ENCODE measurements at places on chromosomes 1 and 21.

DNA sequence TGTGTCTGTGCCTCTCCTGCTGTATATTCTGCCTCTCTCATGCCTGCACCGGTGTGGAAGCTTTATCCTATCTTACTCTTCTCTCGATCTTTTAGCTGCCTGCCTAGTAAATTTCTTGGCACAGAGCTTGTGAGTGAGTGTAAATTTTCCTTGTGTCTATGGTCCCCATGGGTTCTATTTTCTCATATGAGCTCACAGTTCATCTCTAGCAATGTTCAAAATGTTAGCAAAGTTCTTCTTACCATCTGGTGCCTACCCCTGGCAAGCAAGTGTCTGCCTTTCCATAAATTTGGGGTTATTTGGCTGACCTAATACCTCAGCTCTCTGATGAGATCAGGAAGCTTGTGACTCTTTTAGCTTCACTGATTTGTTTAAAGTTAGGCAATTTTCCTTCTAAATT lies 572.1 kb upstream of the BRINP3 start:
- DNase-seq = no peak

- peak; percentile 43 for DNase-seq
These were observed 391.6 kb upstream of the VAMP3 start for GRCh38 chr1:7379441-7379971.

DNA sequence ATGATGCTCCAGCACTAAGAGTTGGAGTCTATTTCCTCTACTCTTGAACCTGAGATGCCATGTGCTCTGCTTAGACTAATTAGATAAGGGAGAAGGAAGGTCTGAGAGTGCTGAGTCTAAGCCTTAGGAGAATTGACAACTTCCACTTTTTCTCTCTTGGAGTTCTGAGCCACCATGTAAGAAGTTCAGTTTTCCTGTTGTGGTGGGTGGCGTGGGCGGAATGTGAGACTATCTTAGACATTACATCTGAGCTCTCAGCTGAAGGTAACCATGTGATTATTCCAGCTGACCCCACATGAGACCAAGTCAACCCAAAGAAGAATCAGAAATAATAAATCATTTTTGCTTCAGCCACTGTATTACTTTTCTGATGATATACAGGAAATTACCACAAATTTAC lies 404.5 kb upstream of the LRRC7 start:
- DNase-seq = no peak

- peak; percentile 31 for DNase-seq
These were observed 800 bp downstream of the HIPK1 start for GRCh38 chr1:113929750-113930498.

GRCh38 chr21:41953831-41954653 lies at the start of gene C2CD2:
Gene C2CD2, minus strand, starts transcription at chr21:41954018. Its CDS starts 370 bp downstream, at chr21:41953648.
- peak; percentile 27 for DNase-seq

DNA sequence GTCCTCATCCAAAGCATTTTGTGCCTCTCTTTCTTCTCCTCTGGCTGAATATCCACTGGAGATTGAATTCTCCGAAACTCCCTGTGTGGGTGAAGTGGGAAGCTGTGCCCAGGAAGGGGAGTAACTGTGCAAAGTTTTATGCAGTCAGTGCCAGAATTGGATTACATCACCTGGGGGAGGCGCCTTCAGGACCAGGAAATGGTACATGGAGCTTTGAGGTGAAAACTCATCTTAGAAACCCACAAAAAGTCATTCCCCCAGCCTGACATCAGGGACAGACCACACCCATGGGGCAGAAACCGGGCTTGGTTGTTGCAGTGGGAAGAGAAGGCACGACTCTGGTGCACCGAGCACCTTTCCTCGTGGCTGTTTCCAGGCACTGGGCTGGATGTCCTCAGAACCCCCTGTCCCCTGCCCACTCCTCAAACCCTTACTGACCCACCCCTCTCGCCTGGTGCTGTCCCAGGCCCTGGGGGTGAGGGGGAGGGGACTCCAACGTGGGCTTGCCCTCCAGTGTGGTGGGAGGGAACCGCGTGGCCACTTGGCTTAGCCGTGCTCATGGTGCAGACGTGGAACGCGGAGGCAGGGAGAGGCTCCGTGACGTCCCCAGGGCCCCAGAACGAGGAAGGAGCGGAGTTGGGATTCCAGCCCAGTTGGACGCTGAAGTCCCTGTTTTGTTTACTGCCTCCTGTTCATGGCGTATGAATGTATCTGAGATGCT lies 15.7 kb downstream of the TFF3 start:
- DNase-seq = no peak

- no peak for DNase-seq
These were observed 37.7 kb upstream of the MAP10 start for GRCh38 chr1:232767305-232768074.

- no peak for DNase-seq
These were observed 26.9 kb upstream of the EXOSC10 start for GRCh38 chr1:11126569-11126968.

DNA sequence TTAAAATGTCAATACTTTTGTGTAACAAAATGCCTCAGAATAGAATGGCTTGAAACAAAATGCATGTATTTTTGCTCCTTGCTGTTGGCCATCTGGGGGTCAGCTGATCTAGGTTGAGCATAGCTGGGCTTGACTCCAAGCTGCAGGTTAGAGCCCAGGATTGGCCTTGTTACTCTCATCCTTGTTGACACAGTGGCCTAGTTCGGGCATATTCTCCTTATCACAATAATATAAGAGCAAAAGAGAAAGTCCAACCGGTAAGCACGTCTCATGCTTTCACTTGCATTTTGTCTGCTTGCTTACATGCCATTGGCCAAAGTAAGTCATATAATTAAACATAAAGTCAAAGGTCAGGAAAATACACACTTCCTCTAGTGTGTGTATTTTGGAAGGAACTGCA lies 456.2 kb downstream of the KCNT2 start:
- DNase-seq = no peak

DNA sequence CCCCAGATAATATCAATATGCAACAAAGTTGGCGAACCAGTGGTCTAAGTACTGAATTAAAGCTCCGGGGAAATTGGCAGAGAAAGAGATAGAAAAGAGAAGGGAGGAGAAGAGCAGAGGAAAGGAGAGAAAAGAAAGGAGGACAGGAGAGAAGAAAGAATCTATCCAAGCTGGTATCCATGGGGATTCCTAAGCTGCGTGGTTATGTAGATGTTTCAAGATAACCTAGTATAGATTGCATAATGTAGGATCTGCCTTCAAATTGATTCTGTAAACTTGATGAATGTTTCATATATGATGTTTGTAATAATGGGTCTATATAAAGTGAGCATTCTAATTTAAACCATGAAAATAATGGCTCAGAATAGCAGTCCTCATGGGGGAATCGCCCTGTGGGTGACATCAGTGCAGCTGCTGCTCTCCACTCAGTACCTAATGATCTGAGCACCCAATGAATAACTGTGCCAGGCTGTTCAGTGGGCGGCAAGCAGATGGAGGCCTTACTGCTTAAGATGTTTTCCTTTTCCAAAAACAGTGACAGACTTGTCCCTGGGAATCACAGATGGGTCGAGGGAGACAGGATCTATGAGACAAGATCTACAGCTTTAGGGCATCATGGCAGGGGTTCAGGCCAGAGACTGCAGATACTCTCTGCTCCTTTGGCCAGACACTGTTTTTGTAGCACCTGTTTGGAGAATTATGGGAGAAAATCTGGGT lies 78.0 kb downstream of the LAMC2 start:
- DNase-seq = no peak

- no peak for DNase-seq
These were observed 37.8 kb upstream of the TLR5 start for GRCh38 chr1:223180731-223181321.

- no peak for DNase-seq
These were observed 34.2 kb downstream of the HMCN1 start for GRCh38 chr1:185768371-185768770.

DNA sequence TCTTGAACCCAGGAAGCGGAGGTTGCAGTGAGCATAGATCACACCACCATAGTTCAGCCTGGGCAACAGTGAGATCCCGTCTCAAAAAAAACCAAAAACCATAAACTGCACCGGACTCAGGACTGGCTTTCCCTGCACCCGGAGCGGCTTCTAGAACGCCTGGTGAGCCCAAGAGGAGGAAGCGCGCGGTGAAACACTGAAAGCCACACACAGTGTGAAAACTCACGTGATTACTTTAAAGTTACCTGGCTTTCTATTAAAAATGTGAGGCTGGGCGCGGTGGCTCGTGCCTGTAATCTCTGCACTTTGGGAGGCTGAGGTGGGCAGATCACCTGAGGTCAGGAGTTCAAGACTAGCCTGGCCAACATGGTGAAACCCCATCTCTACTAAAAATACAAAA lies 7.0 kb upstream of the TRAPPC10 start:
- DNase-seq = no peak

DNA sequence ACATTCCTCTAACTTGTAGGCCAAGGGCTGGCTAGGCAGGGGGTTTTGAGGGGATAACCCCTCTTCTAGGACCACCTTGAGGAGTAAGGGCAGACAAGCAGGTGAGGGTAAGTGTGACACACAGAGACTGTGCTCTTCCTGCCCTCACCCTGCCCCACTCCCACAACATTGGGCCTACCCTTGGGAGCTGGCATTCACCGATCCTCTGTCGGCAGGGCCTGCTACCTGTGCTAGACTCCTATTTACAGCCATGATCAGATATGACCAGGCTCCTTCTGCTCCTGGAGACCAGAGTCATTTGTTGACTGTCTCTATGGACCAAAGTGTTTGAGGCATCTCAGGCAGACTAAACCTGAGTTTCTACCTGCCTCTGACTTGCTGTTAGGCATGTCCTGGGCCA lies 68.3 kb downstream of the SYF2 start:
- DNase-seq = no peak

DNA sequence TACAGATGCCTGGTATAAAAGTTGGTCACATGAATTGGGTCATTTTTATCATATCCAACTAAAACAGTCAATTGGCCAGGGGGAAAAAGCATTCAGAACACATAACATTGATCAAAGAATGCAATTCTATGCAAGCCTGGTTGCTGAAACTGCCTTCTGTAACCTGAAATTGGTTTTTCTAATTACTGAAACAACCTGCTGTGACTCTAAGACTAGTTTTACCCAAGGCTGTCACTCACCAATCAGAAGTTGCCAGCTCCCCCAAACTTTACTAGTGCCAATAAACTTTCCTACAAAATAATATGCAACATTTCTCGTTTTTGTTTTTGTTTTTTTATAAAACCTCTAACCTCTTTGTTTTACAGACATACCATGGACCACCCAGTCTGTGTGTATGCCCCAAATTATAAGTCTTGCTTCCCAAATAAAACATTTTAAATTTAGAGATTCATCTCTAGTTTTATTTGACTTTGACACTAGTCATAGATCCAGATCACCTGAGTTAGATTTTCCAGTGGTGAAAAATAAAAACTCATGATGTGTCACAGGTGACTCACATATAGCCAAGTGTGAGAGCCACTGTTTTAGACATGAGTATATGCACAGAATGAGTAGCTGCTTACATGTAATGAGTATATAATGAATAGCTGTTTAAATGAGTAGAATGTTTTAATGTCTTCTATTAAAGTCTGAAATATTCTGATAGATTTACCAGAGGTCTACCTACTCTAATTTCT lies 64.2 kb upstream of the CR2 start:
- no peak for DNase-seq

DNA sequence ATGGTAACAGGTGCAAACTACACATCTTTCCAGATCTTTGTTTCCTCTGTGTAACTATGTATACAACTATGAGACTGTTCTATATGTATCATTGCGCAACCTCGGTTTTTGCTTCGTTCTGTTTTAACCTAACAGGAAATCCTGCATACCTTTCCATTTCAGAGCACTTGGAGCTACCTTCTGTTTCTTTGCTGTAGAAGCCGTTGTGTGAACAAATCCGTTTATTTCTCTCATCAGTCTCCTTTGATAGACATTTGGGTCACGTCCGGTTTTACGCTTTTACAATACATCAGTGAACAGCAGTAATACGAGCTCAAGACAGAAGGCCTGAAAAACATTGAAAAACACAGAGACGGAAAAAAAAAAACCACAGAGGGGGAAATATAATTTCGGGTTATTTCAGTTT lies 10.5 kb downstream of the ATP5IF1 start:
- DNase-seq = no peak

- DNase-seq = no peak
These were observed 591.0 kb downstream of the PTPRU start for GRCh38 chr1:29827237-29827750.

GRCh38 chr1:168483539-168483938 lies 60.3 kb downstream of the XCL2 start:
- DNase-seq = no peak

DNA sequence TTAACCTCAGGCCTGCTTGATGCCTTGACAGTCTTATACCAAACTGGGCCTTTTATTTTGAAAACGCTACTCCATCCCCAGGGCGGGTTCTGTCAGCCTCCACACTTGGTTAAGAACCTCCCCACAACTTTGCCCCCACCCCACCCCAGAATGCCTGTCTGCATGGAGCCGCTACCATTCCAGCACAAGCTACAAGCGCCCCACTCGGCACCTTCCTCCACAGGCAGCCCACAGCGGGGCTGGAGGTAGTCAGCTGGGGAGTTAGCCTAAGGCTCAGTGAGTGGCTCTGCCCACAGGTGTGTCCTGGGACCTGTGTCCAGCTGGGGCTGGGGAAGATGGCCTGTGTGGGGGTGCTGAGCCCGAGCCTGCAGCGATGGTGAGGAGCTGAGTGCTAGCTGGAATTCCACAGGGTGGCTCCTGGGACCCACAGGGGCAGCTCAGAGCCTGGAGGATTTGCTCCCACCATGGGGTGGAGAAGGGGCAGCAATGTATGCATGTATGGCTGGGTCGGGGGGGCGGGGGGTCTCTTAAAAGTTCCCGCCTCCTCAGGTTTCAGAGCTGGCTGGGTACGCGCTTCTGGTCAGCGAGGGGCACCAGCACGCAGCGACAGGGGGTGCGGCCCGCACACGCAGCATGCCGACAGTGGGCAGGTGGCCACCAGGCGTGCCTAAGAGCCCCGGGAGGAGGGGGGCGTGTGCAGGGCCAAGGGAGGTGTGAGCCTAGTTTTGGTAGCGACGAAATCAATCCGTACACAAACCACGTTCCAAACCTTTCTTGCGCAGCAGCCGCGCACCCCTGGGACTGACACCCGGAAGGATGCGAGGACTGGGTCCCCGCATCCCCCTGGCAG lies 917 bp downstream of the ETNK2 start:
- no peak for DNase-seq

DNA sequence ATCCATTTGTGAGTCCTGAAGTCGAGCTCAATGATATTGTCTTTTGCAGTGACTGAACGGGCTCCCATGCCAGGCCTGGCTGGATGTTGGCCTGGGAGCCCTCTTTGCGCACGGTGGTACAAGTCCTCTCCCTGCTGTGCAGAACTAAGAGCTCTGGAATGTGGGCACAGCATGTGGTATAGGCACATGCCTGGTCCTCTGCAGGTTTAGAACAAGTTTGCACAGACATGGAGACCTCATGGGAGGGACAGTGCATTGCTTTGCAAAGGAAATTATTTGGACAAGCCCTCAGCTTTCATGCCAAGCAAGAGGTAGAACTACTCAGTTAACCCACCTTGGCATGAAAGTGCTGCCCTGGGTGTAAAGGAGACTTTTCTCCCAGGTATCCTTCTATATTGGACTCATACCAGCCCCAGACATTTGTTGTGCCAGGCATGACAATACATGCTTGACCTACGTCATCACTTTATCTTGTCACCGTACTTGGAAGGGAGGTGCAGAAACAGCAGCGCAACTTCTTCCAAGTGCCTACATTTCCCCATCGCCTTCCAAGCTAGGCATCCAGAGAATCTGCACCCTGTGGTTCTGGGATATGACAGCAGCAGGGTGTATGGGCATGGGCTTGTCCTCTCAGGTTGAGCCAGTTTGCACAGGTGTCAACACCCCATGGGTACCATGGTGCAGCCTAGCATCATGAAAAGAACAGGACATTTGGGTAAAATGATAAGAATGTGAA lies 37.6 kb upstream of the MRPS6 start:
- no peak for DNase-seq

GRCh38 chr1:12439073-12439472 lies 178.9 kb downstream of the DHRS3 start:
- no peak for DNase-seq
